ENCODE measurements at places on chromosomes 5 and 9. TPM values are rescaled to one million over a fixed set of nuclear protein-coding genes. Genes with fewer than 3 reads are reported as not detected.

Gene SLC6A7
- not detected for total RNA-seq

Gene ANKRD31
- 1.5 TPM for total RNA-seq

Gene KCNIP1
- total RNA-seq = 9.2 TPM

Gene OR1J2
- not detected for total RNA-seq

Gene RAB14
- total RNA-seq = 45.4 TPM

Gene PITX1
- total RNA-seq = 5.4 TPM

Gene EQTN
- not detected for total RNA-seq

Gene SCGB3A2
- total RNA-seq = not detected

Gene JAKMIP2
- 22.7 TPM for total RNA-seq

Gene GCNT4
- 0.90 TPM for total RNA-seq

Gene SLC34A3
- not detected for total RNA-seq

Gene C1QTNF2
- 1.5 TPM for total RNA-seq

Gene RANBP3L
- total RNA-seq = 2.1 TPM

Gene TRIM36
- 12.7 TPM for total RNA-seq

Gene CSNK1G3
- total RNA-seq = 34.5 TPM

Gene LHX2
- total RNA-seq = not detected

Gene CBY3
- total RNA-seq = 1.2 TPM

Gene DYNC2I2
- total RNA-seq = 53.8 TPM

Gene CCDC192
- total RNA-seq = 2.1 TPM

Measured in tibial nerve (tissue), 4 donors.